ENCODE measurements at places on chromosomes 16 and 17.

DNA sequence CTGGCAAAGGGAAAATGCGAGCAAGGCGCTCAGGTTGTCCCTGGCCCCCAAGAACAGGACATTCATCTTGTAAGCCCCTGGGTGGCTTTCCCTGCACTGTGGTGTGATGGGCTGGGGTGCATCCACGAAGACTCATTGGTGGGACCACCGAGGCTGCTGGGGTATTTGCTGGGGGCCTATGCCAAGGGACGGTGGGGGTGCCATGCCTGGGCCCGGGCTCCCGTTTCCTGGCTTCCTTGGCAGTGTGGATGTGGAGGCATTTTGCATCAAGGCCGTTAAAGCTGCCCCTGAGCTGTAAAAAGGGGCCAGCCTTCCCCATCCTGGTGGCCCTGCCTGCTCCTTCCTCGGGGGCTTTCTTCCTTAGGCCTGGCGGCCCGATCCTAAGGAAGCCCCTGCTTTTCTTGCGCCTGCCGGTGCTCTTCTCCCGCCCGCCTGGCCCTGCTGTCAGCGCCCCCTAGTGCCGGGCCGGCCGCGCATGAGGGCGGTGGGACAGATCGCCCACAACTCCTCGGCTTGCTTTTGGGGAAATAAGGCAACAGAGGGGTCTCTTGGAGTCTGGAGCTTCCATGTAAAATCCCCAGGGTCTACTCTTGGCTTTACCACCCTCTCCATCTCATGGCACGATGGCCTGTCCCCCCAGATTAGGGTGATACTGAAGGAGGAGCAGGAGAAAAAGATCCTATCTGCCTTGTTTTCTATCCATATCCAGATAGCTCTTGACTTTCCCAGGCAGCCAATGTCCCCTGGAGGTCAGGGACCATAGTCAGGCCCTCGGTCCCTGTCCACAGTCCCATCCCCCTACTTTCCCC, 9.8 kb upstream of the TBX2 start:
- no peak for DNase-seq

DNA sequence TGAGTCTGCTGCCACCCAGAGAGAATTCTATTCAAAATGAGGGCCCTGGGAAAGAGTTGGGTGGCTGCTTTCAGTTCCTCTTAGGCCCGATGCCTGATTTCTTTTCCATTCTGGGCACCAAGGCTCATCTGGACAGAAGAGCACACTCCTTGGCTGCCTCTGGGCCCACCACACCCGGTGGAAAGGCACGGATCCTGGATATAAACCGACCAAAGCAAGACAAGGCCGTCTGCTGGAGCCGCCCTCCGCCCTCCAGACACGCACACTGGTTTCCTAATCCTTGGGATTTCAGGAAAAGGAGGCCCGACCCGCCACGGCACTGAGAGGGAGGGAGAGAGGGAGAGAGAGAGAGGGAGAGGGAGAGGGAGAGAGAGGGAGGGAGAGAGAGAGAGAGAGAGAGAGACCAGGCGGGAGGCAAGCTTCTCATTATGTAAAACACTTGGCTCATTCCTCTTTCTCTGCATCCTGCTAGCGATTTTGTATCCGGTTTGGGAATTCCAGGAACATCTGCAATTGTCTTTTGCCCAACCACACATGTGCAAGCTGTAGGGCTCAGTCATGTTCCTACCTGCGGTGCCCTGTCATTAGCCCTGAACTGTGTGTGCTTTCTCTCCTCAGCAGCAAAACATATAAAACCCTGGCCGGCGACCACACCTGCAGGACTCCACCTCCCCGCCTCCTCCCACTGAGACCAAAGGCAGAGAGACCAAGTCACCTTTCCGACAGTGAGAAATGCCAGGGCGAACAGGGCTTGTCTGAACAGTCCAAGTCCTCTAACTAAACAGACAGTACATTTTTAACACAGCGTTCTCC, 347.2 kb downstream of the SOX9 start:
- peak; percentile 55 for DNase-seq

- DNase-seq = no peak
Observed at GRCh38 chr17:35242158-35242804, 591 bp upstream of the SLFN5 start.

DNA sequence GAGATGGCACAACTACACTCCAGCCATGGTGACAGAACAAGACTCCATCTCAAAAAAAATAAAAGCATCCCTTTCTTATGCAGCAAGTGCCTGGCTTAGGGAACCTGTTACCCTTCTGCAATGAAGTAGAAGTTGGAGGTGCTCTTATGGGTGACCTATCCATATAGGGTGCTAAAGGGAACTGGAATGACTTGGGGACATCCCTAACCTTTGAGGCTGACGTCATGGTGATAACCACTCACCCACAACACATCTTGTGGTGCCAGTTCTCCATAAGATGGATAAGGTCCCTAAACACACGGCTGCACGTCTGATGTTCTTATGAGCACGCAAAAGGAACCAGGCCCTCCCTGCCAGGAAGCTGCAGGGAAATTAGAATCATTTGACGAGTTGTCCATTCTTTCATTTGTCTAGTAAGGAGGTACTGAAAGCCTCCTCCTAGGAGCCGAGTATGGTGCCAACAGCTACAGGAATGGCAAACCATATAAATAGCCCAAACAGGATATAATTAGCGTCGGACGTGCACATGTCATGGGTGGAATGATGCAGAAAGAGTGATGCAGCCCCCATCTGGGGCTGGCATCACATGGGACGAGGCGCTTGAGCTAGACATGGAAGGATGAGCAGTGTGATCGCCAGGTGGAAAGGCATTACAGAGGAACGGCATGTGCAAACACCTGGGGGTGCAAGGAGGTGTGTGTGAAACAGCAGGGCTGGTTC, 52.5 kb downstream of the ARHGAP27 start:
- no peak for DNase-seq

DNA sequence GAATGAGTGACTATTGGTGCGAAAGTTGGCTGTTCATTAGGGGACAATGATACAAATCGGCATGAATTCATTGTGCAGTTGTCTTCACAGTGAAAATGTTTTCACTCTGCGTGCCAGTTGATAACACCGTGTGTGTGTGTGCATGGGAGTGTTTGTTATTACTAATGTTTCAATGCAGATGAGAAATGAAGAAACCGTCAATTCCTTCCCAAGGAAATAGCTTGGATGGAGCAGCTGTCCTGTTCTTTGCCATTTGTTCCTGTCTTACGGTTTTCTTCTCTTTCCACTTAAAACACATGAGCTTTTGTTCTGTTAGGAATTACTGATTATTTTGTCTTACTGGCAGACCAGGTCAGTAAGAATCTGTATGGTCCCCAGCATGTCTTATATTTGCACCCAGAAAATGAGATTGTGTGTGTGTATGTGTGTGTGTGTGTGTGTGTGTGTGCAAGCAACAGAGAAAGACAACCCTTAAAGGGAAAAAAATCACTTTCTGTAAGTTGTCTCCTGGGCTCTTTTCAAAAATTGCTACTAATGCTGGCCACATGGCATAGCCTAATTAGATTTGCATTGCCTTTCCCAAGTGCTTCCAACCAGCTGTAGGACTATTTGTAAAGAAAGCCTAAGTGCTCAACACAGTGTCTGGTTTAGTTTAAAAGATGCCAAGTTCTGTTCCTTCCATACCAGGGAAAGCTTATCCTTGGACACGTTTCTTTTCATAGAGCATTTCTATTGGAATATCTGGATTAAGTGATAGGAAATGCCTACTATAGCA, 23.8 kb downstream of the SHISA9 start:
- DNase-seq = no peak

DNA sequence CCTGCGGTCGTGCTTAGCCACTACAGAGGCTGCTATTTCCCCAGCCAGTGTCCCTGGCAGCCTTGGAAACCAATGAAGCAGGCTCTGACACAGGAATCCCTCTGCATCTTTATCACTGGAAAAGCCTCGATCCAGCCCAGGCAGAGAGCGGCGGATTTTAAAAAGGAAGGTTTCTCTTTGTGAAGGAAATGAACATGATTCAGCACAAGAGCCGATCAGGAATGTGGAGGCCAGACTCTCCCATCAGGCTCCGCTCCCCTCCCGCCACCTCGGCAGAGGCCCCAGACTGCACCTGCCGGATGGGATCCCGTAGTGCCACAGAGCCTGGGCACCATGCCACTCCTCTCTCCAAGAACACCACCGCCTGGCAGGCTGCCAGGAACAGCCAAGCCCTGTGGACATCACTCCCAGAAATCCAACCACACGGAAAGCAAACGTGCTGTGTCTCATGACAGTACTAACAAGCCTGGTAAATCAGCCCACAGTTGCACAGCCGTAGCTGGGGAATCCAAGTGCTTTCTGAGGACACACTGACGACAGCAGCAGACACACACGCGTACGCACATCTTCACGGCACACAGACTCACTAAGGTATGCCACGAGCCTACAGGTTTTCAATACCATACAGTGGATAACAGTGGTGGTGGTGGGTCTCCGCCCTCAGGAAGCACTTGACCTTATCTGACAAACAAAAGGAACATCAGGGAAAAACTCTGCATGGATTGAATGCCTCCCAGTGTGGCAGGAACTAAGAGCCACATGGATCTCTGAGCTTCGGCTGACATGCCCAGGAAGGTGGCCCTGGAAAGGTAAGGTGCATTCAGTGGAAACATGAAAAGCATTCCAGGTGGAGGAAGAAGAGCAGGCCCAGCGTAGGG, 5.4 kb downstream of the LRRC75A start:
- DNase-seq = no peak

GRCh38 chr17:50923611-50924010, 57.5 kb upstream of the TOB1 start:
- DNase-seq = no peak

All from fibroblast of skin of left quadriceps (primary cell).